ENCODE measurements at places on chromosomes 5 and 9.

DNA sequence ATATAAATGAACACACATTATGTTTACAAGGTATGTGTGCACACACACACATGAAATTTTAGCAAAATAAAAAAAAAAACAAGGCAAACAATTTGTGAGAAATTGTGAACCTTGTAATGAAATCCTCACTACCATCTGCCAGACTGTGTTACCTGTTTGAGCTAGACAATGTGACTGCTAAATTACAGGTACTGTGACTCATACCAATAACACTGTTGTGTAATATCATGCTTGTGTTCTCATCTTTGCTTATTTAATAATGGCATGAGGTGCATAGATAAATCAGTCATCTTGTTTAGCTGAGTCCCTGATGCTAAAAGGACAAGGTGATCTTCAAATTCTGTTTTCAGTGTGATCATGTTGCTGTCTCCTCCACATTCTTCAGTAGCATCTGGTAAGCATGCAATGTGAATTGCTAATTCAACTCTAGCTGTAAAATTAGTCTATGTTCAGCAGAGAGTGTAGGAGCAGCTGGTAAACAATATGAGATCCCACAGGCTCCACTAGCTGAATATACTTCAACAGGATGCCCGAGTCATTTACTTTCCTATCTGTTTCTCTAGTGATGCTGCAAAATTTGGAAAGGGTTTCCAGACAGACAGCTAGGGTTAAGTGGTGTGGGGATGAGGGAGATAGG lies 966.3 kb upstream of the C9orf72 start:
- peak; percentile 71 for DNase-seq

DNA sequence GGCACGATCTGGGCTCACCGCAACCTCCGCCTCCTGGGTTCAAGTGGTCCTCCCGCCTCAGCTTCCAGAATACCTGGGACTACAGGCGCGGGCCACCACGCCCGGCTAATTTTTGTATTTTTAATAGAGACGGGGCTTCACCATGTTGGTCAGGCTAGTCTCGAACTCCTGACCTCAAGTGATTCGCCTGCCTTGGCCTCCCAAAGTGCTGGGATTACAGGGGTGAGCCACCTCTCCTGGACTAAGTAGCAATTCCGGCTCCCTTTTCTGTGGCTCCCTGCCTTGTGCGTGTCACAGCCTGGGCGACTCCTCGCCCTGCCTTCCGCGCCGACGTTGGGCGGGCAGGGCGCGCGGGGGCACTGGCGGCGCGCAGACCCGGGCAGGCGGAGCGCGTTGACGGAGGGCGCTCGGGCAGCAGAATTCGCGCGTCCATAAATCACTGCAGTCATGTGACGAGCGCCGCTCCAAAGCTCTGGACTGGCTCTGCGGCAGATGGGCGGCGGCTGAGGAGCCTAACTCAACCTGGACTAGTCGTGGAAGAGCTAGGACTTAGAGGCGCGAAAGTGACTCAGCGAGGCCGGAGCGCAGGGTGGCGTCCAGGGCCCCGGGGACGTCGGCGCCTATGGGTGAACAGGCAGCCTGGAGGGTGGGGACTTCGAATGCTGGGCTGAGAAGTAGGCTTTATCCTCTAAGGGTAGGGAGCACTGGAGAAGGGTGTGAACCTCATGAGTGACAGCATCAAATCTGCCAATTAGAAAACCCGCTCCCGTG lies 1.4 kb upstream of the CIZ1 start:
- DNase-seq = peak; percentile 79

GRCh38 chr5:159774476-159775031 lies 141.7 kb upstream of the ADRA1B start:
- DNase-seq = no peak

DNA sequence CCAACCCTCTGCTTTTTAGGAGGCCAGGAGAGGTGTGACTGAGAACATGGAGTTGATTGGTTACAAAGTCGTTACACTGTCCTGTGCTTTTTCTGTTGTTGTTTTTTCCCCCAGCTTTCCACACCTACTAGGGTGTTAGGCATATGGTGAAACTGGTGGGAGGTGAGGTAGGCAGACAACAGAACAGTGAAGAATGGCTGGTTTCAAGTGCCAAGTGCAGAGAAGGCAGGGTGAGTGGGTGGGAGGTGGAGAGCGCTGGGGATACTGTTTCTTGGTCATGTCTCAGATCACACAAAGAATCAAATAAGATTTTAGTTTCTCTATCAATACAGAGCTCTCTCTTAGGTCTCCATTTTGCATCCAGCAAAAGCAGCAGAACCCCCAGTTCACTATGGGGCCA lies 2.2 kb upstream of the SPTAN1 start:
- DNase-seq = no peak

- no peak for DNase-seq
These were observed 38.0 kb downstream of the WHRN start for GRCh38 chr9:114467226-114467750.

DNA sequence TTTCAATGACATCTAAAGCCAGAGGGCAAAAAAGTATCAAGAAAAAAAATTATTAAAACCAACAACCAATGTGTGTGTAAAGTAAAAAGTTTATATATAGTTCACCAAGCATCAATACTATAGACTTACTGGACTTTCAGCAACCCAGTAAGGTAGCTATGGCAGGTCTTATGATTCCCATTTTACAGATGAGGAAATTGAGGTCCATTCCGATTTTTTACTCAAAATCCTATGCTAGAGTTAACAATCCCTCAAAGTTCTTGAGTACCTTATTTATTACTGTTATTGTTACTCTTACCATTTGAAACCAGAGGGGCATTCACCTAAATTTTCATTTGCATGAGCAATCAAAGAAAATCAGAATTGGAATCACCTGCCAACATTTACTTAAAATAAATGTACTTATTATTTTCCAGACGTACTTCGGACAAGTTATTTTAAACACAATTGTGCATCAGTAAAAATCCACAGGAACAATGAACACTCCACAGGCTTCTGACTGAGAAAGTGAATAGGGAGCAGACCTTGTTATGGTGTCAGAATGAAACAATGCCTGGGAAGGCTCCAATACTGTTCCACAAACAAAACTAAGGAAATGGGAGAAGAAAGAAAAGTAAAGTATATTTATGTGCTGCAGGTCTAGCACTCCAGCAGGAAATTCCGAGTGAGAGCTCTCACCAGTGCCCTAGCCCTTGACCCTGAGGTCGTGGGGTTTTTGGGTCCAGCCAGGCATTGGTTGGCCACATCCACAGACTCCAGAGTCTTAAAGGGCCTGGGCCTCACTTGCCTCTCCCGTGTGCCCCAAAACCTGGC lies 229.9 kb downstream of the PIK3R1 start:
- no peak for DNase-seq

GRCh38 chr5:13187186-13187585 lies 757.3 kb downstream of the DNAH5 start:
- DNase-seq = no peak

DNA sequence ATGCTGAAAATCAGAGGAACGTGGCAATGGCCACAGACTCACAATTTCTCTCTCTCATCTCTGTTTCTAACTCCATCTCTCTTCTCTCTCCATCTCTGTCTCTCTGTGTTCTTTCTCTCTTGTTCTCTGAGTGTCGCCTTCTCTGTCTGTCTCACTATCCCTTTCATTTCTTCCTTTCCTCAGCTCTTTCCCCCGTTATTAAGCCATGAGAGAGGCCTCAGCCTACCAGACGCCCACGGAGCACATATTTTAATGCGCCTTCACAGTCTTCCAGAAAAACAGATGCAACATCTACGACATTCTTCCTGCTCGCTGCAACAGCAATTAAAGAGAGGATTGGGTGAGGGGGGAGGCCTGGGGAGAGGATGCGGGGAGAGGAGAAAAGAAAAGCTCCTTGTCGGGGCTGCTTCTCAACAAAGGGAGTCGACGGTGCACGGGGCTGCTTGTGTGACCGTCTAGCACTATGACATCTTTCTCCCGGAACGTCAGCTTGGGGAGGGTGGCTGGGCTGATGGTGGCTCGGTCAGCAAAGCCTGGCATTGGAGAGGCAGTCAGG lies 37.7 kb upstream of the NEURL1B start:
- no peak for DNase-seq

DNA sequence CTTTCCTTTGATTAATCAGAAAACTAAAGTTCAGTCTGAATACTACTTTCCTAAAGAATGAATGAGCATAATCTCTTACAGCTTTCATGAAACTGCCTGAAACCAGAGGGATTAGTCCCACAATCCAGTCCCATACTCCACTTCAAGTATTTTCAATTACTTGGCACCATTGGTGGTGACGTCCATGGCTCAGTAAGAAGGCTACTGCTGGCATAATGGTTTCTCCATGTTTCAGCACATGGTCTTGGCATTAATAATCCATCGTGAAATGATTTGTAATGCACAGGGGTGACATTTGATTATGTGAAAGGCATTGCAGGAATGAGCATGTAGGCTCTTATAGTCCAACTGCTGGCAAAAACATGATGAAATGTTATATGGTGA lies 23.4 kb downstream of the LIX1 start:
- DNase-seq = no peak

- no peak for DNase-seq
These were observed 660.3 kb downstream of the ISL1 start for GRCh38 chr5:52043543-52043942.

DNA sequence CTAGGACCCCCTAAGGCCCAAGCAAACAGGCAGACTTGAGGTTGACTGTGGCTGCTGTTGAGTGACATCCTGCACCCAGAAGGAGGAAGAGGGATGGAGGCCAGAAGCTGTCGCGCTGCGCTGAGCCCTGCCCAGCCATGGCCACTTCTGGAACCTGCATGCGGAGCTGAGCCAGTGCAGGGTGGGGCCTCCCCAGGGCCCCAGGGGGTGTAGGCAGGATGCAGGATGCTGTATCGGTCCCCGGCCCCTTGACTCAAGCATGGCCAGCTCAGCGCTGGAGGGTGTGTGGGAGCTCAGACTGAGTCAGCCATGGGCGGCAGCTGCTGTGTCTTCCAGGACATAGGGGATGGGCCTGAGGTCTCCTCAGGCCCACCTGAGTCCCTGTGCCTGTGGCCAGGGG lies 26.9 kb downstream of the GLT6D1 start:
- DNase-seq = no peak

GRCh38 chr5:65209341-65209740 lies 272.4 kb downstream of the ADAMTS6 start:
- DNase-seq = peak; percentile 45

DNA sequence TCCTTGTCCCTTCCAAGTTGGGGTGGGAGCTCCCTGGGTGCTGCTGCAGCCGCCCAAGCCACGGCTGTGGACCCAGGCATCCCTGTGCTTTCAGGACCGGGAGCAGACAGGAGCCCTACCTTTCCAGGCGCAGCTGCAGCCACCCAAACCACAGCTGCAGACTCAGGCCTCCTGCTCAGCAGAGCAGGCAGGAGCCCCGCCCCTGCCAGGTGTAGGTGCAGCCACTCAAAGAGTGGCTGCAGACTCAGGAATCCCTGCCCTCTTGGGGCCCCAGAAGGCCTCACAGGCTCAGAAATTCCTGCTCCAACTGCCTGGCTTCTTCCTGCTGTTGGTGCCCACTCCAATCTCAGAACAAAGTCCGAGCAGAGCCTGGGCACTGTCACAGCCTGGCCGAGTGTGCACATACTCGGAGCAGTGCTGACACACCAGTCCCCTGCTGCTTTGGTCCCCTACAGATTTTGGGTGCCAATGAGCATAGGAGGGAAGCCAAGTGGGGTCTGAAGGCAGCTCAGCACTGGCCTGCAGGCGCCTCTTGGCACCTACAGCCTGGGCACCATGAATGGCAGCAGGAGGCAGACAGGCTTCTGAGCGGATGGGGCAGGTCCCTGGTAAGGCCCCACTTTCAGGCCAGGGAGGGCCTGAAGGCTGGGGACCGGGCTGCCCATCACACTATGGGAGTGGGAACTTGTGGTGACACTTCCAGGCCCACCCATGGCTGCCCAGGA lies 6.0 kb upstream of the TESK1 start:
- no peak for DNase-seq

GRCh38 chr9:27499451-27499850 lies 24.6 kb upstream of the IFNK start:
- DNase-seq = peak; percentile 79

DNA sequence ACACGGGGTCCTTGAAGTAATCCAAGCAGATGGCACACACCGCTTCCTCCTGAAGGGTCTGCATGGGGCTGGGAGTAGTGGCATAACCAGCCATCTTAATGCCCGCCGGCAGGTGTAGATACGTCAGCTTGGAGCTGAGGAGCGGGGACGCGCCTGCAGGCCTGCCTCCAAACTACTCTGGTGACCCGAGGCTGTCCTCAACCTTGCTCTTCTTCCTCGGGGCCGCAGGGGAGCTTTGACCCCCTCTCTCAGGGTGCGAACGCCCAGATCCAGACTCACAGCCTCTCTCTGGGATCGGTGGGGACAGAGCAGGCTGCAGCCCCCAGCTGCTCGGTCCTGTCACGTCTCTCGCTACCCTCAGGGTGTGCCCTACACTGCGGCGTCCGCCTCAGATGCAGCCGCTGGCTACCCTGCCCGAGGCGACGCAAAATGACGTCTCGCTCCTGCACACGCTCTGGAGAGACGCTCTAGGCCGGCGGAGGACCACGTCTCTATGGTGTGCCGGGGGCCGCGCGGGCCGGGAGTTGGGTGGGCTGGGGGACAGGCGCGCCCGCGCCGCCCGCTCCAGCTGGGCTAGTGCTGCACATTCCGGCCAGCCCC lies at the start of gene TRIM52:
Gene TRIM52, minus strand, starts transcription at position 424 of the 600 bp plus-strand sequence. Its CDS starts 330 bp downstream, at position 94.
- peak; percentile 91 for DNase-seq

DNA sequence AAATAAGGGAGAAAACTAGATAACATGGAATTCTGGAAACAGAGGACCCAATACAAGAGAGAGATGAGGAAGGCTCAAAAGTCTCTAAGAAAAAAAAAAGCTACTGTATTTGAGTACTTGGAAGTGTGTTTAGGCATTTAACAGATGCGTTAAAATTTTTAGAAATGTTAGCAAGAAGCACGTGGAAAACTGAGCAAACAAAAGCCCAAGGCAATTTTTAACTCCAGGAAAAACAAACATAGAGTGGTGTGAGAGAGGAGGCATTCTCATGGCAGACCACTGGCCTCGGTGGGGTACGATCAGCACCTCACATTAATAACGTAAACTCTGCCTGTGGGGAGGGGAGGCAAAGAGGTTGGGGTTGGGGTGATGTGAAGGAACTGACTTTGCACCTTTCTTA lies 321.4 kb downstream of the GADD45G start:
- DNase-seq = no peak

GRCh38 chr5:83494666-83495065 lies 23.1 kb downstream of the VCAN start:
- peak; percentile 17 for DNase-seq

- peak; percentile 29 for DNase-seq
These were observed 157.0 kb upstream of the NTRK2 start for GRCh38 chr9:84512493-84512892.

GRCh38 chr9:100619194-100619593 lies 41.3 kb downstream of the CAVIN4 start:
- no peak for DNase-seq
